ENCODE measurements at places on chromosomes 1 and 21.

DNA sequence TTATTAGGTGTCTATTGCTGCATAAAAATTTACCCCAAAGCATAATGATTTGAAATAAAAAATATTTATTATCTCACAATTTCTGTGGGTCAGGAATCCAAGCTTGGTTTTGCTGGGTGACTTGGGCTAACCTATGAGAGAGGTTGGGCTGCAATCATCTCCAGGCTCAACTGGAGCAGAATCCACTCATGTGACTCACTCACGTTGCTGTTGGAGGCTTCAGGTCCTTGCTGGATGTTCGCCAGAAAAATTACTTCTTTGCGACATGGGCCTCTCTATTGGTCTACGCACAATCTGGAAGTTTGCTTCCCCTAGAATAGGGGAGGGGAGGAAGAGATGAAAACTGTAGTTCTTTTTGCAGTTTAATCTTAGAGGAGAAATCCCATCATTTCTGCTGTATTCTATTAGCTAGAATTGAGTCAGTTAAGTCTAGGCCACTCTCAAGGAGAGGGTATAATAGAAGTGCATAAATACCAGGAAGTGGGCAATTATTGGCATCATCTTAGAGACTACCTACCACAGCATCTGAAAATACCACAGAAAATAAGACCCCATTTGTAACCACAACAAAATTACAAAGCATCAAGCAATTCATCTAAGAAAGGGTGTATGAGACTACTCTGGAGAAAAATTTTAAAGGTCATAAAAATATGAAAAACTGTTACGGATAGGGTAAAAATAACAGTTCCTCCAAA, 5.7 kb upstream of the FASLG start:
- no peak for DNase-seq

DNA sequence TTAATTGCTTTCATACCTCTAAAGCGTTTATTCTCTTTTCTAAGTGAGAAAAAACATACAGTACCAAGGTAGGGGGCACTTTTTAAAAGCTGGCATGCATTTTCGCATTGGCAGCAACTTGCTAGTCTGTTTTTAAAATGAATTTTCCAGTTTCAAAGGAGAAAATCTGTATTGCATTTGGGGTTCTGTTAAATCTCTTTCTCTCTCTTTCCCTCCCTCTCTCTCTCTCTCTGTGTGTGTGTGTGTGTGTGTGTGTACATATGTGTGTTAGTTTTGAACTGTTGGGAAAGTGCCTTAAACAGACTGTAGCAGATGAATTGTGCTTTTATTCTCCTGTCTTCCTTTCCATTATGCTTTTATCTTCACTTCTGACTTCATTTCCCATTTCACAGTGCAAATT, 7.3 kb downstream of the NIBAN1 start:
- DNase-seq: no peak

DNA sequence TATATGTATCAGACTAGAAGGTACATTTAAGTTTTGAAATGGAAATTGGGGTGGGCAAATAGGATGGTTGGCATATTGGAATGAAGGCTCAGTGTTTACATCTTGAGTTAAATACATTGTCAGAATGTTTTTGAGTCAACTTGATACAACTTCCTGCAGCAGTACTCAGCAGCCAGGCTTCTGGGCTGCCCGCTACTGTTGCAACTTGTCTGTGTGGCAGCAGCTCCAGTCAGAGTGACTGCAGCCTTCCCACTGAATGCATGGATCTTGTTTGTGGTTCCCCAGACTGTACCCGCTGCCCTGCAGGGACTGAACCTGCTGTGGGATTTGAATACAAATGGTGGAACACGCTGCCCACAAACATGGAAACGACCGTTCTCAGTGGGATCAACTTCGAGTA, 24.9 kb upstream of the SARS1 start:
- no peak for DNase-seq

DNA sequence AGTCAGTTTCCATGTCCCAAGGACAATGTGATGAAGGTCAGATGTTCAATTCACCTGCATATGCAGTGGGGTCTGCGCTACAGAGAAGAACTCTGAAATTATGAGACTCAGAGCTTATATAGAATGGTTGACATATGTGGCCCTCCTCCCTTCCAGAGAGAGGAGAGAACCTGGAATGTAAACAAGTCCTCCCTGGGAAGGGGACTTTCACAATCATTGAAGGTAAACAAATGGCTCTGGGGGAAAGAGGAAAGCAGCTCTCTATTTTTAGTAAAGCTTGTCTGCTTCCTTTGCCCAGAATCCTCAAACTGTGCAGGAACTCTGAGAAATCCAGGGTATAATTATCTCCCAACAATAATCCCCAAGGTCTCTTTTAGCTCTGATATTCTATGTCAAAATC, 9.8 kb downstream of the OVGP1 start:
- no peak for DNase-seq

- no peak for DNase-seq
Observed at GRCh38 chr1:153556348-153556747, 7.3 kb upstream of the S100A3 start.

DNA sequence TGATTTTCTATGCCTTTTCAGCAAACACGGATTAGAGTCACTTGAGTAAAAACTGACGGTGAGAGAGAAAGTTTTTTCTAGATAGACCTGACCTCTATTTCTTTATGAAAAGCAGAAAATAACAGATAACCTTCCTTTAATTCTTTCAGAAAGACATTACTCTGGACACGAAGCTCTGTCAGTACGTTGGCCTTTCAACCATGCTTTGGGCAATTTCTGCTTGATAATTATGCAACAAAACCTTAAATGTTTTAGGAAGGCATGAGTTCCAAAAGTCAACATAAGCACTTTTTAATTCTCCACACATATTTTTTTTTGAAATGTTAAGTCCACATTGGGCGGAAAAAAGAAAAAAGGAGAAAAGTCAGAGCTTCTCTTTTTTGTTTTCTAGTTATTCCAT, 137.8 kb downstream of the AKT3 start:
- no peak for DNase-seq

GRCh38 chr1:2372551-2373490, 18.5 kb downstream of the MORN1 start:
- no peak for DNase-seq

DNA sequence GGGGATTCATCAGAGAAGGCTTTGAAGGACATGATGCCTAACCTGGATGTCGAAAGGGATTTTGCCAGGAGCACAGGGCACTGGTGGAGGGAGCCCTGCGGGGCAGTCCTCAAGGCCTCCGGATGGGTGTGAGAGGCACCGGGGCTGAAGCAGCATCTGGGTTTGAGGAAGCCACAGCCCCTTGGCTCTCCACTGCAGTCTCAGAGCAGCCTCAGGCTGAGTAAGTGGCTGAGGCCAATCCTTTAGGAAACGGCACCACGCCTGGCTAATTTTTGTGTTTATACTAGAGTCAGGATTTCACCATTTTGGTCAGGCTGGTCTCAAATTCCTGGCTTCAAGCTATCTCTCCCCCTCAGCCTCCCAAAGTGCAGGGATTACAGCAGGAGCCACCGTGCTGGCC, 12.0 kb downstream of the ERVH48-1 start:
- DNase-seq: no peak

DNA sequence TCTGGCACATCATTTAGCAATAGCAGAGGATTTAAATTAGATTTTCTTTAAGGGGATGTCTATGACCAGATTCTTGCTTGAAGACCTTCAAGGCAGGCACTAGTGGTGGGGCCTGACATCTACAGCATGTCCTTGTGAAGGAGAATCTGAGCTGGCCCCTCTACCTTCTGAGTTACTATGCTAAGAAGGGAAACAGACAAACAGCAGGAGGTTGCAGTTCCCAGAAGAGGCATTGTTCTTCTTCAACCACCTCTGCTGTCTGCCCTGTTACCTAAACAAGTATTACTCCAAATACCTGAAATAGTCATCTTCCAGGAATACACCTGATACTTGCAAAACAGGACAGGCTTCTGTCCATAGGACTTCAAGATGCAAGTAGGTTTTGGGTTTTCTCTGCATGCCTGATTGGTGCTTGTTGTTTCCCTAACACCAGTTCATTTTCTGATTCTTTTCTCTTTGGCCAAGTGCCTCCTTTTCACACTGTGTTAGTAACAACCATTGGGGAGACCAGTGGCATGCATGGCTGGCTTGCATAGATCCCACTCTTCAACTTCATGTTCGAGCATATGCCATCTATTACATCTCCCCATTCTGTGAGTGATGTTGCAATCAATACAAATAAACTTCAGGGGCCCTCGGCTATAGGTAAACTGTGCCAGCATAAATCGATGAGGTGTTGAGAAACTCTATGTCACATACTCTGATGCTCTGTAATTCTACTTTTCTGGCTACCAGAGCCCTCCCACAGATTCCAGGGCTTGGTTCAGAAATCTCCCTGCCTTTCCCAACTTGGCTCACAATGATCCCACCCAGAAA, 93.0 kb upstream of the DUSP10 start:
- DNase-seq: no peak

- peak; percentile 75 for DNase-seq
Observed at GRCh38 chr1:100523038-100523652, 14.8 kb upstream of the GPR88 start.

GRCh38 chr1:116833718-116834117, 76.0 kb upstream of the PTGFRN start:
- no peak for DNase-seq

DNA sequence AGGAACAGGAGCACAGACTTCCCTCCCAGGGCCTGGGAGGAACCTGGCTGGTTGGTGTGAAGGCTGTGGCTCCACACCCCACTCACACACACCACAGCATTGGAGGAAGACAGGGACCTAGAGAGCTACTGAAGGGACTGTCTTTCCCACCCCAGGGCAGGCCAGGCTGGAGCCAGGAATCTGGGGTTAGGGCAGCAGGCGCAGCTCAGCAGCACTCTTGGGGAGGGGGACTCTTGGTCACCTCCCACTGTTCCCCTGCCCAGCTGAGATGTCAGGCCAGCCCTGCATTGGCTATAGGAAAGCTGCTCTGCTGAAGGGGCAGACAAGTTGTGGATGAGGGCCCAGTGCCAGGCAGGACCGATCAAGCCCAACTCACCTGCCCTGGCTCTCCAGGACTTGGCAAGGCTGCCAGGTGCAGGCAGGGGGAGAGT, 1.6 kb upstream of the PLEKHA6 start:
- DNase-seq: no peak

DNA sequence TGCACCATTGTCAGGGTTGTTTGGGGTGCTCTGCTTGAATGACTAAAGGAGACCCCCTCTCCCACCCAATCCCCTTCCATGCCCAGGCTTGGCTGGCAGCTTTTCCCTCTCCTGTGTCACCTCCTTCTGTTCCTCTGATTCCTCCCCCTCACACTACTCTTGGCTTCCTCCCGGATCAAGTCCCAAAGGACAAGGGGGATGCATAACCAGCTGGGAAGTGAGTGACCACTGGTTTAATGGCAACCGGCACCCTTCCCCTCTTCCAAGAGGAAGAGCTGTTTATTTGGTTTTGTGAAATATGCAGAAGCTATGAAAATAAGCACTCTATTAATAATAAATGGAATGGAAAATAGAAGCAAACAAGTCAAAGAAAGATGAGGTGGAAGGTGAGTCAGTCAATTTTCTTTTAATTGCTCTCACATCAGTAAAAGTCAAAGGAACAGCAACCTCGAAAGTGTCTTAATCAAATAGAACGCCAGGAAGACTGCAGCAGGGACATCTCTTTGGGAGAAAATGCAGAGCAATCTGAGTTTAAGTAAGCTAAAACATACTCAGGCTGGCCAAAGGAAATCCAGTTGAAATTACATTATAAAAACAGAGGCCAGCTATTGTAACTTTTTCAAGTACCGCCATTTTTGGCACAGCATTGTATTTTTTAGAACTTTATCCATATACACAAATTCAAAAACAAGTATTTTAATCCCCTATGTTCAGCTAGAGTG, 322.5 kb downstream of the SIPA1L2 start:
- no peak for DNase-seq

- peak; percentile 95 for DNase-seq
Observed at GRCh38 chr1:6001992-6002576, 9.9 kb upstream of the NPHP4 start.

- DNase-seq: no peak
Observed at GRCh38 chr1:227065311-227065710, 125.2 kb downstream of the COQ8A start.

GRCh38 chr1:228021355-228022030, 14.7 kb downstream of the WNT3A start:
- DNase-seq: no peak

- peak; percentile 69 for DNase-seq
Observed at GRCh38 chr21:41610042-41610839, 102.3 kb upstream of the TMPRSS2 start.

GRCh38 chr1:229585338-229585737, 26.8 kb upstream of the ABCB10 start:
- no peak for DNase-seq

DNA sequence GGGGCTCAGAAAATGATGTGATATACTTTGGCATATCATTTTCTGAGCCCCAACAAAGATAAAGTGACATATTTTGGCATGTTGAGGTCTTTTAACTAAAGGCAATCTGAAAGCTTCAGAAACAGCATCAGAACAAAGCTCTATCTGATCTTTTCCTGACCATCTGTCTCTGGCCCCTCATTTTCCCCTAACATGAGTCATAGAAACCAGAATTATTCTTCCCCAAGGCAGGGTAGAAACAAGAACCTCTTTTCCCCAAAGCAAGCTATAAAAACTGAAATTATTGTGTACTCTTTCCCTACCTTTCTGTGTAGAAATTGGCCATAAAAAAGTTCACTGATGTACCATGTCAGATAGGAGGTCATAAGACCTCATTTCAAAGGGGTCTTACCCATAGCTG, 48.7 kb upstream of the PLA2G4A start:
- DNase-seq: no peak

- DNase-seq: no peak
Observed at GRCh38 chr1:233372218-233373120, 44.9 kb downstream of the MAP3K21 start.

GRCh38 chr1:227131193-227131592, 187.1 kb downstream of the CDC42BPA start:
- peak; percentile 33 for DNase-seq

GRCh38 chr1:155218854-155219591, 10.5 kb downstream of the MTX1 start:
- DNase-seq: no peak

- no peak for DNase-seq
Observed at GRCh38 chr21:34728479-34728878, 59.7 kb downstream of the CLIC6 start.

DNA sequence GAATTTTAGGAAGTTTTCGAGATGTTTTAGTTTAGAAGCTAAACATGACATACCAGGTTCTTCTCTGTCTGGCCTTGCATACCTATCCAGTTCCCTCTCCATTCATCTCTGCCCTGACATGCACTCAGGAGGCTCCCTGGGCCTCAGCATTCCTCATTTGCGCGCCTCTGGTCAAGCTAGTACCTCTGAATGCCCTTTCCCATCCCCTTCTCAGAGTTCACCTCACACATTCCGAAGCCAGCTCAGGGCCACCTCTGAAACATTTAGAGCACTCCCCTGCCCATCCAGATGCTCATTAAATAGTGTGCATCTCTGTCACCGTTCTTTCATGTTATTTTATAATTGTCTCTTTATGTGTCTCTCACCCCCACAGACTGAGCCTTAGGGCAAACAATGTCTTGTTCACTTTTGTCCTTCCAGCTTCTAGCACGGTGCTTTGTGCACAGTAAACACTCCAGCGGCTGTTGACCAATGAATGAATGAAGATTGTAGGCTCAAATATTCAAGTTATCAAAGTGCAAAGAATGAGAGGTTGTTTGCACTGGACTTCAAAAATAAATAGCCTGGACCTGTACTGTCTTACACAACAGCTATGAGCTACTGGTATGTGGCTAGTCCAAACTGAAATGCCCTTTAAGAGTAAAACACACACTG, 1.2 kb upstream of the DHCR24 start:
- DNase-seq: no peak

- DNase-seq: no peak
Observed at GRCh38 chr1:230747890-230748800, 957 bp downstream of the CAPN9 start.

GRCh38 chr1:185017338-185017737, 28.0 kb upstream of the RNF2 start:
- no peak for DNase-seq

Measured in RPMI8226 (cell line).